Nephron progenitor cell (in vitro differentiated cells): ENCODE measurements at places on chromosomes 13 and 19.

DNA sequence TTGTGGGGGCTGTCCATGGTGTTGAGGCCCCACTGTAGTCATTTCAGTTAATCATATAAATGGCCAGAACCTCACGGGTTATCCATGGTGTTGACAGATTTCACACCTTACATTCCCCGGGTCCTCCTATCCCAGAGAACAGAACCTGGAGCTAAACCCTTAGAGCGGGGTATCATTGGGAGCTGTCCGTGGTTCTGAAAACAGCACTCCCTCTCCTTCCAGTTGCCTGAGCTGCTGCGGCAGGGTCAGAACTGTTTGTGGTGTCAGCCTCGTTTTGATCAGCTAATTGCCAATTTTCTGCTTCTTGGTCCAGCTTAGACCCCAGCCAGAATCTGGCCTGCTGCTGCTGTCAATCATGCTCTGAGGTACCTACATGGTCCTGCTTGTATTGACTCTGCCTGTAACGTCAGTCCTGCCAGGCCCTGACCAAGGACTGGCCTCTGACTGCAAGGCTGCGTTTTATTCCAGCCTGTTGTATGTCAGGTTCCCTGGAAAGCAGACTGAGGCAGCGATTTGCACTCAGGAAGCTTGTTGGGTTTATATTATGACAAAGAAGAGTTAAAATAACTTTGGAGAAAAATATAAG, 55.8 kb upstream of the KCTD15 start:
- peak; percentile 87 for DNase-seq

- DNase-seq = no peak
These were observed 16.2 kb downstream of the PPP1R12C start for GRCh38 chr19:55101261-55101660.

DNA sequence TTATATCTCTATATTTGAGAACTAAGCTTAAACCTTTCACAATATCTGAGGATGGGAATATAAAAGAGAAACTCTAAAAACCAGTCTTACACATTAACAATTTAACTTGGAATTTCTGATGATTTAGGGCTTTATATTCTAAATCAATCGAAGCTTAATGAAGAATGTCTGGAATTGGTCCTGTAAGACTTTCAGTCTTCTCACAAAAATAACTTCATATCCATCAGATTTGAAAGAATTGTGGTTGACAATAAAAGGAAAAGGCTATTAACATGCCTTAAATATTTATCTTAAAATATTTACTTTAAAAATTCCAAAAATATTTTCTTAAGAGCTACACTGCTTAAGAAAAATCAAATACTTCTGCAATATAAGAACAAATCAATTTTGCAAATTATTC, 27.3 kb downstream of the MYCBP2 start:
- DNase-seq = no peak

DNA sequence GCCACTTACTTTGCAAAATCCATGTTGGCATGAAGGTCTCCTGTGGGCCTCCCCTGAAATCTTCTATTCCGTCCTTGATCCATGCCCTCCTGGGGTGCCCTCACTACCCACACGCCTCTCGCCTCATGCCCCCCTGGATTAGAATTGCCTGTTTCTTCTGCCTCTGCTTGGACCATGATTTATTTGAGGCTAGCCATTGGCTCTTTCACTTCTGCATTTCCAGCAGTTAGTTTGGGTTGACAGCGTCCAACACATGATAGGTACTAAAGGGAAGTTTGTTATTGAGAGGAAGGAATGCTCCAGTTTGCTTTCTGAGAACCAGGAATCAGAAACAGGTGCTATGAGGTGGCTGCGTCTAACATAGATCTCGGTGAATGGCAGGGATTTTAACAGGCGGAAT, 30.5 kb upstream of the TPTE2 start:
- DNase-seq = no peak

DNA sequence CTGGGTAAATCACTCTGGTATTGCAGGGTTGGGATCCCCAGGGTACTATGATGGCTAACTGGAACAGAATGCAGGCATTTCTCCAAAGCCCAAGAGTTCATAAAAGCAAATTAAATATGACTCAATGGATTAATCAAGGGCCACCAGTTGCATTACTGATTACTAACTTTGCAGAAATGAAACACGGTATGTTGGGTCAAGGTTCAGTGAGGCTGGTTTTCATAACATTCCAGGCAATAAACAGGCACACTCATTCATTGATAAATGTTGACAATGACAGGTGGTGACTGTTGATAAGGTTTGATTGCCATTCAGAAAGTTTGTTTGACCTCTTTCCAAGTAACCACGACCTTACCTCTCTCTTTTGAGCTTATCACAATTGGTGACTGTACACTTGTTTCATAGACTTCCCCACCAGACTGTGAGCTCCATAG, 506 bp upstream of the AP1M1 start:
- no peak for DNase-seq

DNA sequence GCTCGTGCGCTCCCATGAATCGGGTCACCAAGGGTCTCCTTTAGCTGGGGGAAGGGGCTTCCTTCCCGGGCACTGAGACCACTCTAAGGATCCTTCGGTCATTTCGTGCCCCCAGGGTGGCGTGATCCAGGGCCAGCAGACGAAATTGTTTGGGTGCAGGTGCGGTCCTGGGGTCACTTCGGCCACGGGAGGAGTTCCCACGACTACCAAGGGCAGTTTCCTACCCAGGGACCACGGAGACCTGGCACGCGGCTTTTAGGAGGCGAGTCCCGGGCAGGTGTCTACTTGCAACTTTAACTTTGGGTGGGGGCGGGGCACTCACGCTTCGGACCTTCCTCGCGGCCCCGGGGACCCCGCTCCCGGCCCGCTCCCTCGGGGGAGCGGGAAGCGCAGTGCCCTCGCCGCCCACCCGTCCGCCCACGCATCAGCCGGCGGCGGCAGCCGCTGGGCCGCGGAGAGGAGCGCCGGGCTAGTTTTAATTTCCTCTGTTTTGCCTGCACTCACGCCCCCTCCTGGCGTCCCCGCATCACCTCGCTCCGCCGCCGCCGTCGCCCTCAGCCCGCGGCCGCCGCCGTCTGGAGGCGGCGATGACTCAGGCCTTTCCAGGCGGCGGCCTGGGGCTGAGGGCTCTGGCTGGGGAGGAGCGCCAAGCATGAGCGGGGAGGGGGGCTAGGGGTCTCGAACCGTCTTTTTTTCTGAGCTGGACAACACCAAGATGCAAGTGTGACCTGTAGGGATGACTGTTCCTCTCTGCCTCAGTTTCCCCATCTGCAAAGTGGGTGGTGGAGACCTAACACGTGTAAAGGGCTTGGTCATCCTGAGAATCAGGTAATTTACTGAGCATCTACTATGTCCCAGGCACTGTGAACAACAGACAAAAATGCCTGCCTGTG, 21.8 kb downstream of the OLFM2 start:
- peak; percentile 86 for DNase-seq

- no peak for DNase-seq
These were observed 8.9 kb downstream of the AP1M1 start for GRCh38 chr19:16206637-16207036.

GRCh38 chr13:36096461-36097416, 34.4 kb downstream of the DCLK1 start:
- no peak for DNase-seq

- peak; percentile 62 for DNase-seq
These were observed 9.1 kb upstream of the DPP9 start for GRCh38 chr19:4732680-4733114.

DNA sequence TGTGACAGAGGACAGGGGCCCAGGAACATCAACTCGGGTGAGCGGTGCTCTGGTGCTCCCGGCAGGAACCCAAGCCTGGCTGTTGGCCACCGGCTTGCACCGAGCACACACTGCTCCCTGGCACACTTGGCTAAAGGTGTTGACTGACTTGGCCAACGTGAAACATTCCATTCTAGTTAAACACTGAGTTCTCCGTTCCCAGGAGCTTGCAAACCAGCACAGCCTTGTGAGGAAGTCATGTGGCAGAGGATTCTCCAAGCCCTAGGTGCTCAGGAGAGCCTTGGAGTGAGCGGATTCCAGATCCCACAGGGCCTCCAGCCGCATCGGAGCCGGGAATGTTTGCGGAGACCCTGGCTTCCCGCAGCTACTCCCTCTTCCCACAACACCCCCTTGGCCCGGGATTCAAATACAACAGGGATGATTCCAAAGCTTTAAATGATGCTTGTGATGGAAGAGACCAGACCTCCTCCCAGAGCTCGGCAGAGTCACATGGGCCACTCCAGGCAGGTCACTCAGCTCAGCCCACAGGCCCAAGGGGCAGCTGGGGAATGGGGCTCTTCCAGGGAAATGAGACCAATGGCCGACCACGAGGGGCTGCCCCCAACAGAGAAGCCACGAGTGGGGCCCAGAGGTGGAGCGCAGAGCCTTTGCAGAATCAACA, 2.9 kb downstream of the C13orf46 start:
- no peak for DNase-seq

DNA sequence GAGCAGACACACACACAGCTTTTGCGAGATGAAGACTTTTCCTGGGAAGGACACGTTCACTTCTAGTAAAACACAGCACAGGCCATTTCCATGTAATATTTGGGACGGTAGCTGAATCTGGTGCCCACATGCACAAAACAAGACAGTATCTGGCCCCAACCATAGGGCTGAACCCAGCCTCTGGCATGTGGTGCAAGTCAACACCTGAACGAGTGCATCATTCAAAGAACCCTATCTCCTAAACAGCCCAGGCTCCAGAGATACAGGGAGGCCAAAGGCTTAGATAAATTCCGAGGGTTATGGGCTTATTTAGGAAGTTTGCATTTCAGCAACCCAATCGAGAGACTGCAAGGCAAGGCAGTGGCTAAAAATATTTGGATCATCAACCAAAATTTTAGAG, 2.7 kb upstream of the TFDP1 start:
- no peak for DNase-seq

DNA sequence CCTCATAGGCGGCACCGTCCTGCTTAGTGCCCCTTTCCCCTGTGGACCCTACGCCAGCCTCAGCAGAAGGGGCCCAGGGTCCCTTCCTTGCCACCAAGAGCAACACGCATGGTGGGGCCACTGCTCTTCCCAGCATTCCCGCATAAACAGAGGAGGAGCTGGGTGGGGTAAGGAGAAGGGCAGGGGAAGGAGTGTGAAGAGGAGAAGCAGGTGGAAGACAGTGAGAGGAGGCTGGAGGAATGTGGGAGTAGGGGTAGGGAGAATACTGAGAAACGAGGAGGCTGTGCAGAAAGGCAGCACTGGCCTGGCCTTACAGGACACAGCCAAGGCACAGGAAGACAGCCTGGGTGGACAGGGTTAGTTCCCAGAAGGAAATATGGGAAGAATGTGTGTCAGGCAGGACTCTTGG, 43.9 kb downstream of the ZNF331 start:
- no peak for DNase-seq

- DNase-seq = no peak
These were observed 304.9 kb upstream of the NBEA start for GRCh38 chr13:34637138-34637537.

GRCh38 chr13:36555151-36555986, 118.5 kb upstream of the SERTM1 start:
- no peak for DNase-seq

- peak; percentile 61 for DNase-seq
These were observed 10.1 kb downstream of the AP2S1 start for GRCh38 chr19:46840498-46840942.

- no peak for DNase-seq
These were observed 912 bp upstream of the TUBA3C start for GRCh38 chr13:19182536-19182935.

DNA sequence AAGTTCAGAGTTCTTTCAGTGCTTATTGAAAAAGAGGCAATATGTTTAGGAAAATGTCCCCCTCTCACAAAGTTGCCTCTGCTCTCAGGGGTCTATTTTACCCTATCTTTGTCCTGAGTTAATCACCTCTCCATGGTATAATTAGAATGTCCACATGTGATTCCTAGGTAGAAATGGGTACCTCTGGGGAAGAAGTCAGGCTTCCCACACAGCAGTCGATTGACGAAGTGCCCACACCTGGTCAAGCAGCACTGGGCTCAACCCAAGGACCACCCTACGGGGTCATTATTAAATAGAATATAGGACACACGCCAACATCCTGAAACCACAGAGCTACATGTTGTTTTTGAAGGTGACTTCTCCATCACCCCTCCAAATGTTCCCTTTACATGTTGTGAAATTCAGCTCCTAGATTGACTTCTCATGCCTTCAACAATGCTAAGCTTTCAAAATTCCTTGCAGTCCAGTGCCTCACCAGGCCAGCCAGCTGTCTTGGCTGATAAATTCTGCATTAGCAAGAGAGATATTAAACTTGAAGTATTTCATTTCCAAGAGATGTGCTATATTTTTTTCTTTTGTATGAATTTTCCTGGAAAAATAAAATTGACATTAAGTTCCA, 43.6 kb upstream of the FAM124A start:
- no peak for DNase-seq

DNA sequence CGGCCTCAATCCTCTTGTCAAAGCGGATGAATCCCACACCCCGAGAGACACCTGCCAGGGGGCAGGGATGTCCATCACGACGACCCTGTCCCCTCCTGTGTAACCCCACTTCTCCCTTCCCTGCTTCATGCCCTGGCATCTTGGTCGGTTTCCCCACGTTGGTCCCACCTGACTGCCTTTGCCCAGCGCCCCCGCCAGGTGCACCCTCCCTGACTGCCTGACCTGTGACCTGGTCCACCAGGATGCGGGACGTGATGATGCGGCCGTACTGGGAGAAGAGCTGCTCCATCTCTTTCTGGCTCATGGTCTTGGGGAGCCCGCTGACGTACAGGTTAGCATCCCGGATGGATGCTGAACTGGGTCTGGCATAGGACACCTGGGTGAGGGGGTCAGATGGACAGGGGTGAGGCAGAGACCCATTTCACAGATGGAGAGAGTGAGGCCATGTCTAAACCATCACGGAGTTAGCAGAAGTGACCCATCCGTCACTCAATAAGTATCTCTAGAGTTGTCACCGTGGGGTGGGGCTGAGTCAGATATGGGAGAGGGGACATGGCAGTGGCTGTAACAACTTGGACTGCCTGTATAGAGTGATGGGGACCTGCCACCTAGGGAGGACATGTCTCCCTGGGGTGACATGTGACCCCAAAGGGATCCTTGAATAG, 22.5 kb downstream of the ELAVL3 start:
- no peak for DNase-seq

- DNase-seq = no peak
These were observed 16.7 kb upstream of the COLGALT1 start for GRCh38 chr19:17538684-17539237.

DNA sequence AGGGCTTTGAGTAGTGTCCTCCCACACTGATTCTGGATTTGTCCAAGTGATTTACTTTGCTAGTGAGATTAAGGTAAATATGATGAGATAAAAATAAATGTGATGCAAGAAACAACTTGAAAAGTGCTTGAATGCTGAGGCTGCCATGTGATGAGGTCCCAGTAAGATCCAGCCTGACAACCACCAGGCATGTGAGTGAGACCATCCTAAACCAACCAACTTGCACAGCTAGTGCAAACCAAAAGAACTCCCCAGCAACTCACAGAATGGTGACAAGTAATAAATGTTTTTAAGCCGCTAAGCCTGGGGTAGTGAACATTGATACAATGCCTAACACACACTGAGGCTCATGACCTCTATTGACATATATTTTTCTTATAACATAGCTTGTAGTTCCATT, 13.3 kb upstream of the RBM26 start:
- no peak for DNase-seq

DNA sequence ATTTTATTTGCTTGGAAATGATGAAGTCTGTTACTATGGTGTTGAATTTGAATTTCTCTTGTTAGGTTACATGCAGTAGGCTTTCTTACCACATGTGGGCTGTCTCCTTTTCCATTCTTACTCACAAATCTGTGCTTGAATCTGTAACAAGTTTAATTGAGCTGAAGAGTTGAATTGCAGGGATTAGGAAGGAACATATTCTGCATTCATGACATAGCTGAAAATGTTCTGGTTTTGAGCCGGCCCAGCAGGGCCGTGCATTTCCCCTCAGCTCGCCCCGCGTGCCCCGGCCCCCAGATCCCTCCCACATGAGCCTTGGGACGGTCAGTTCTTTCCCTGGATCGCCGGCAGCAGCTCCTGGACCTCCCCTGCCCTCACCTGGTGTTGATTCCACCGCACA, 28.1 kb downstream of the TFDP1 start:
- DNase-seq = no peak
